ENCODE measurements at places on chromosomes 3 and 15.

DNA sequence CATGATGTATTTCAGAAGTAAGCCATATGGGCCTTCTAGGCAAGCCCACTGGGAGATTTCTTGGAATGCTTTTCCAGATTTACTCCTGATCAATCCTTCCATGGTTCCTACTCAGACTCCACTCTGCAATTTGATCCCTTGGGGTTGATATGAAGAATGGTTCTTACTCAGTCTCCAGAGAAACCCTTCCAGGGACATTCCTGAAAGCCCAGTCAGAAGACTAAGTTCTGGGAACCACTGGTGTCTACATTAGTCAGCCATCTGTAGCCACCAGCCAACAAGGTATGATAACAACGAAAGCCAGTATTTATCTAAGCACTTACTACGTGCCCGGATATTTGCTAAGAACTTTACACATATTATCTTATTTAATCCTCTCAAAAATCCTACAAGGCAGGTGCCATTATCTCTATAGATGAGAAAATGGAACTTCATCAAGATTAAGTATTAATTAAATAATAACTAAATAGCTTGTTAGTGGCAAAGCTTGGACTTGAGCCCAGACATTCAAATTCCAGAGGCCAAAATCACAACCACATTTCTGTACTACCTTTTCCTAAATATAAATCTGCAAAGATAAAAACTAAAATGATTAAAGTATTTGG is 32.7 kb downstream of the ZNF385D start:
- no peak for DNase-seq

GRCh38 chr15:92812271-92812670 is 87.9 kb upstream of the CHD2 start:
- DNase-seq, result no peak

GRCh38 chr3:188950832-188951489 is 220.8 kb upstream of the TPRG1 start:
- DNase-seq, result peak; percentile 11

DNA sequence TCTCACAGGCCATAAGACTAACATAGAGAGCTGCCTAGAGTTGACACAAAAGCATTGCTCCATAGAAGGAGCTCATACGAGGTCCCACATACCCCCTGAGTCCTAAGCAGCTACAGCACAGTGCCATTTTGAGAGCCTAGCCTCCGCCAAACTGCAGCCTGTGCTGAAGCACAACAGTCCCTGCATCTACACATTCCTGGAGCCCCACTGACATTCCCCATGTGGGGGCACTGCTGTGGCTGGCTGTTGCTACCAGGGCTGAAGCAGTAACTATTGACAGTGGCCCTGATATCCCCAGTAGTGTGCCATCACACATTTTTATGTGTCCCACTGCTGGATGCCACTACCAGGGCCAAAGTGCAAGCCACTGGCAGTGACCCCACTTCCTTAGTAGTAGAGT is 80.3 kb downstream of the CERS3 start:
- DNase-seq, result no peak

GRCh38 chr3:100650651-100651619 is 41.5 kb downstream of the ADGRG7 start:
- DNase-seq, result no peak

GRCh38 chr15:75738014-75738646 is 25.5 kb upstream of the CSPG4 start:
- no peak for DNase-seq

- DNase-seq, result no peak
Observed at GRCh38 chr3:46681856-46682540, 11.5 kb downstream of the ALS2CL start.

DNA sequence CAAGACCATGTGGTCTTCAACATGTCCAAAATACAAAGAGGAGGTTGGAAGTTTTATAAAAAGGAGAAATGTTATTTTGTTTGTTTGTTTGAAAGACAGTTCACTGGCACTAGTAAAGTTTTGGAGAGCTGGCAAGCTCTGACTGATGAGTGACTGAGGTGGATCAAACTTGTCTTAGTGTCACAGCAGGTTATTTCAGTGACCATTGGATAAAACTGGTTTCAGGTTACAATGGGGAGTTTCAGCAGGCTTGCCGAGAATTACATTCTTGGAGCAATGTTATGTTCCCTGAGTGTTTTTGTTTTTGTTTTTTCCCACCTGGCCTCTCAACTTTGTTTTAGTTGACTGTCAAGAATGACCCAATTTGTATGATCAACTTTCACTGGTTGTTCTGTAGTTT is 414.5 kb upstream of the ARHGEF26 start:
- DNase-seq, result no peak

- DNase-seq, result no peak
Observed at GRCh38 chr3:42575137-42575741, 6.5 kb downstream of the SEC22C start.

GRCh38 chr15:67601073-67601472 is 58.6 kb downstream of the MAP2K5 start:
- no peak for DNase-seq

GRCh38 chr3:9779721-9780457 is 10.1 kb upstream of the CAMK1 start:
- no peak for DNase-seq

DNA sequence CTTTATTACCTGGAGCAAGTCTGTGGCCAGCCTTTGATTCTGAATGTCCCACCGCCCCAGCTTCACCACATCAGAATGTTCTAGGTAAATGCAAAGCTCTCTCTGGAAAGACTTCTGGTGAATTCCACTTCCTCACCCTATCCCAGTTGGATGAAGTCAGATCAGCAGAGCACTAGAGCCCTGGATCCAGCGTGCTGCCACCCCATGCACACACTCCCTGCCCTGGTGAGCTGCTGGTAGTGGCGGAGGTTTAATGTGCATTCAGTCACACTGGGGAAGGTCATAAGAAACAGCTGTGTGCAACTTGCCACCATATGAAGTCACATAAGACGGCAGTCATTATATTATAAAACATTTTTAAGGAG is 16.3 kb upstream of the SLC41A3 start:
- no peak for DNase-seq

GRCh38 chr3:129697229-129697969 is 90.9 kb upstream of the PLXND1 start:
- no peak for DNase-seq

GRCh38 chr15:39730552-39730951 is 52.1 kb downstream of the FSIP1 start:
- DNase-seq, result no peak

GRCh38 chr15:71115567-71116351 is 488 bp downstream of the THSD4 start:
- DNase-seq, result no peak

DNA sequence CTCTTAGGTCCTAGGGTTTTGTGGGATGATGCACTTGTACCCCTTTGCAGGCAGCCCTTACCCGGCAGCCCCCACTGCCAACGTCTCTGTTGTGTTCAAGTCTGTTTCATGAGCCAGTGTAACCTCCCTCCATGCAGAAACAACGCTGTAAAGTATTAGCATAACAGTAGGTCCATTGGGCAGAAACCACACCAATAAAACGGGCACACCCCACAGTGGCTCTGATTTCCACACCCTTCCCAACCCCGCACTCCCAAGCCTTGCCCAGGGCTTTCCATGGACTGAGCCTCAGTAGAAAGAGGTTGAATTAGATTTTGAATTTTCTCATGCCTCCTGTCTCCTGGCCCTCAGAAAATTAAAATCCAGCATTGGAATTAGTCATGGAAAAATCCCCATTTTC is 124.5 kb downstream of the CACNA1D start:
- DNase-seq, result no peak

DNA sequence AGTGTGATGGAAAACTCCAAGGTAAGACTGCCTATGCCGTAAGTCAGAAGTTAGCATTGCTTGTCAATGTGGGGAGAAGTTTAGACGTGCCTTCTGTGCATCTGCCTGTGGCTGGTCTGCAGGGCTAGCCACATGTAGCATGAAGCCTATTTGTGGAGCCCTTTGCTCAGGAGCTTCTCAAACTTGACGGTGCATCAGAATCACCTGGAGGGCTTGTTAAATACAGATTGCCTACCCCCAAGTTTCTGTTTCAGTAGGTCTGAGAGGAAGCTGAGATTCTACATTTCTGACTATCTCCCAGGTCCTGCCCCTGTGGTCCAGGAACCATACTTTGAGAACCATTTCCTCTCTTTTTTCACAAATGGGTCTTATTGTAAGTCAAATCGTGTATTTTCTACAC is 292.1 kb upstream of the TPM1 start:
- no peak for DNase-seq

DNA sequence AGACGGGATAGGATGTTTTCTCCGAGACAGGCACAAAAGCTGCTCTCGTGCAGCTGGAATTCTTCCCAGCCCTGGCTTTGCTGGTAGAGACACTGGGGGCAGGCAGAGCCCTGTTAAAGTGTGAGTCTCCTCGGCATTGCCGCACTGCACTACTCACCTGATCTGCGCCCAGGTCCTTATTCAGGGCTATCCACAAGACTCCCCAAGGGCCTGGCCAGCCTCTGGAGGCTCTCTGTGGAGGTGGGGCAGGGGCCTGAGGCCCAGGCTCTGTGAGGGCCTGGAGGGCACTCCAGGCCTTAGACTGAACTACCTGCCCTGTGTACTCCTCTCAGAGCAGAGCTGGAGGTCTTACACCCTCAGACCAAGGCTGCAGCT is 48.4 kb downstream of the KY start:
- DNase-seq, result no peak

DNA sequence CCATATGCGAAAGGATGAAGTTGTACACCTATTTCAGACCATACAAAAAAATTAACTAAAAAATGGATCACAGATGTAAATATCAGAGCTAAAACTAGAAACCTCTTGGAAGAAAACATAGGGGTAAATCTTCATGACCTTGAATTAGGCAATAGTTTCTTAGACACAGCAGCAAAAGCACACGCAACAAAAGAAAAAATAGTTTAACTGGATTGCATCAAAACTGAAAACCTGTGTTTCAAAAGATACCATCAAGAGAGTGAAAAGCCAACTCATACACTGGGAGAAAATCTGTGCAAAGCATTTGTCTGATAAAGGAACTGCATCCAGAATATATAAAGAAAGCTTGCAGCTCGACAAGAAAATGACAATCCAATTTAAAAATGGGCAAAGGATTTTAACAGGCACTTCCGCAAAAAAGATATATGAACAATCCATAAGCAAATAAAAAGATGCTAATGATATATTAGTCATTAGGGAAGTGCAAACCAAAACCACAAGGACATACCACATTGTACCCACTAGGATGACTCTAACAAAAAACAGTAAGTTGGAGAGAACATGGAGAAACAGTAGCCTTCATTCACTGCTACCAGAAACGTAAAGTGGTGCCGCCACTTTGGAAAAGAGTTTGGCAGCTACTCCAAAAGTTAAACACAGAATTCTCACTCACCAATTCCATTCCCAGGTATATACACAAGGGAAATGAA is 263.1 kb downstream of the ADAMTS17 start:
- DNase-seq, result no peak

- no peak for DNase-seq
Observed at GRCh38 chr3:72041511-72041910, 256.6 kb upstream of the PROK2 start.

DNA sequence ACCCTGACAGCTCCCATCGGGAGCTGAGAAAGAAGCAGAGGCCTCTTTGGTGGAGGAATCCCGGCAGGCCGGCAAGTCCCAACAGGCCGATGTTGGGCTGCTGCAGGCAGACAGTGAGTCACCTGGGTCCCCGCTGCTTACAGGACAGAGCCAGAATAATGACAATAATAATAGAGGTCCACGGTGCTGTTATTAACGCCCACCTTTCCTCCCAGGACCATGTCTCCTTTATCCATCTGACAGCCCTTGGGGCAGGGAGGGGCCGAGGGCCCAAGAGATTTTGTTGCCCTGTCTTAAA is 29.3 kb upstream of the MAGEF1 start:
- DNase-seq, result no peak

DNA sequence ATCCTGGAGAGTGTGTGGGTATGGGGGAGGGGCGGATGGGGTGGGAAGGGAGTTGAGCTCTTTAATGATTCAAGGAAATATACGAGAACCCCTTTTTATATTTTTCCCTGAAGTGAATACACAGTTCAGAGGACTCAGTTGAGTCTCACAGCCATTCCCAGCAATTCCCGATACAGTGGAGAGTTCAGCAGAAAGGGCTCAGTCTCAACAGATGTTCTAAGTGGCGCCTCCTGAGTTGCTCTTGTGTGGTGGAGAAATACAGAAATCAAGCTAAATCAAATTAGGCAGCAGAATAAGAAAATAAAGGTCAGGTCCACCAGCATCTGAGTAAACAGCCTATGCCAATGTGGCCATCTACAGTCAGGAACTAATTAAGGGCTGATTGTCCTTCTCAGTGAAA is 372.1 kb downstream of the NR2F2 start:
- DNase-seq, result no peak

GRCh38 chr3:151430821-151431484 is 29.9 kb downstream of the IGSF10 start:
- DNase-seq, result no peak

DNA sequence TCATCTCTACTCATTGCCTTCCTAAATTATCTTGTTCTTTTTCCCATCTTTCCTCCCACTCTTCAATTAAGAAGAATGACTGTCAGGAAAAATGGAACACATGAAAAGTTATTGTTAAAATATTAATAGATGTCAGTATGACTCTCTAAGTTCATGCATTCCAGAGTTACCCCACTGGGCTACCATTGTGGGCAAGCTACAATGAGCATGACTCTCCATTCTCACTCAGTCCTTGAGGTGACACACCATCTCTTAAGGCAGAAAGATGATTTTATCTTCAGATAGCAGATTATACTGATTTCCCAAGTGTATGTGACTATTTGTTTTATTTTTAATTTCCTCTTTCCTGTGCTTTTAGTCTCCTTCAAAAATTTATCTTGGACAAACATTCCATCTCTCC is 144.3 kb downstream of the ALCAM start:
- DNase-seq, result no peak

GRCh38 chr3:29525254-29525881 is 244.5 kb downstream of the RBMS3 start:
- DNase-seq, result no peak

GRCh38 chr3:147360646-147361453 is 45.5 kb downstream of the ZIC4 start:
- DNase-seq, result no peak

DNA sequence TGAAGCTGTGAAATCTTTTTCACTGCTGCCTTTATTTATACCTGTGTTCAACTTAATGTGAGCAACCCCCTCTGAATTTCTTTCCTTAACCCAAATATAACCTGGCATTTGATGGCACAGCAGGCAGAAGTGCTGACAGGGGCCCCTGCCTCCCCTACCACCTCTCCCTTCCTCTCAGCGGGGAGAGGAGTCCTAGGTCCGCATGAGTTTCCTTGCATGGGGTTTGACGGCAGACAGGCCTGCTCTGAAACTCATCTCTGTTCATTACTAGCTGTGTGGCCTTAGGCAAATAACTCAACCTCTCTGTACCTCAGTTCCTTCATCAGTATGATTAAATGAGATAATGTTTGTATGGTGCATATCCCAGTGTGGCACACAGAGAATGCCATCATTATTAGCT is 79.7 kb downstream of the SEC22A start:
- no peak for DNase-seq

DNA sequence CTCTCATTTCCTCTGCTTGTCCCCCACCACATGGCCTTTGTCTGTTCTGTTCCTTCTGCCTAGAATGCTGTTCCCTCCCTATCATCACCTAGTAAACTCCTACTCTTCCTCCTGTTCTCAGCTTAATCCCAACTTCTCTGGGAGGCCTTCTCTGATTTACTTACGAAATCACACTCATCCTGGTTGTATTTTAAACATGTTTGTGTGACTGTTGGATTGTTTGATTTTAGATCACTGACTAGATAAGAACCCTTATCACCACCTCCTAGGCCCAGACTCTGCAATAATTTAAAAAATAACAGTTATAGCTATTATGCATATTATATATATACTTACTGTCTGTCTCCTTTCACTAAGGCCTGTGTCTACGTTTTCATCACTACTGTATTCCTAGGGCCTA is 26.1 kb downstream of the ATP2B2 start:
- DNase-seq, result no peak

GRCh38 chr3:112459750-112460149 is 39.5 kb downstream of the BTLA start:
- no peak for DNase-seq
